NAMALWA (cell line): ENCODE measurements at places on chromosomes 5 and 9.

- DNase-seq: peak; percentile 93
Measured at GRCh38 chr5:88729084-88729828, 153.7 kb downstream of the MEF2C start.

DNA sequence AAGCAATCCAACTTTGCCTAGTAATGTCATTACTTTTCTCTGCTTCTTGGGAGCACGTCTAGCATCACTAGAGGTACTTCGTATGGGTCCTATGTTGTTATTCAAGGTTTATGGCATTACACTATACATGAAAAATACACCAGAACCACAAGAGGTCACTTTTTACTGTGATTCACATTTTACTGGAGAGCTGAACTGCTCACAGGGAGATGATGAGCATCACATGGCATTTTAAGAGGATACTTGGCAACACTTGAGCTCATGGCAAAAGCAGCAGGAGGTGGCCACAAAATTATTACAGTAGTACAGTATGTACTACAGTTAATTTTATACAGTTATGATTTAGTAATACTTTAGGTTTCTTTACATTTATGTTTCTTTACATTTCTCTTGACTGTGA, 223.4 kb downstream of the PARP8 start:
- DNase-seq: peak; percentile 5

DNA sequence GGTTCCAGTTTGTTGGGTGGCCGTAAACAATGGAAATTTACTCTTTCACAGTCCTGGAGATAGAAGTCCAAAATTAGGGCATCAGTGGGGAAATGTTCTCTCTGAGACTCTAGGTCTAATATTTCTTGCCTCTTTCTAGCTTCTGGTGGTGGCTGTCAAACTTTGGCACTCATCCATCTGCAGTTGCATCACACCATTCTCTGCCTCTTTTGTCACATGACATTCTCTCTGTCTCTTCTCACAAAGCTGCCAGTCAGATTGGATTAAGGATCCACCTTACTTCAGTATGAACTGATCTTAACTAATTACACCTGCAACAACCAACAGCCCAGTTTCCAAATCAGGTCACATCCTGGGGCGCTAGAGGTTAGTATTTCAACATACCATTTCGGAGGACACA, 222.9 kb upstream of the FTMT start:
- no peak for DNase-seq

GRCh38 chr5:94992325-94992724, 292.6 kb downstream of the MCTP1 start:
- no peak for DNase-seq

GRCh38 chr9:114028646-114029045, 49.5 kb downstream of the AMBP start:
- DNase-seq: no peak

GRCh38 chr9:35935261-35935660, 22.7 kb downstream of the OR2S2 start:
- no peak for DNase-seq

DNA sequence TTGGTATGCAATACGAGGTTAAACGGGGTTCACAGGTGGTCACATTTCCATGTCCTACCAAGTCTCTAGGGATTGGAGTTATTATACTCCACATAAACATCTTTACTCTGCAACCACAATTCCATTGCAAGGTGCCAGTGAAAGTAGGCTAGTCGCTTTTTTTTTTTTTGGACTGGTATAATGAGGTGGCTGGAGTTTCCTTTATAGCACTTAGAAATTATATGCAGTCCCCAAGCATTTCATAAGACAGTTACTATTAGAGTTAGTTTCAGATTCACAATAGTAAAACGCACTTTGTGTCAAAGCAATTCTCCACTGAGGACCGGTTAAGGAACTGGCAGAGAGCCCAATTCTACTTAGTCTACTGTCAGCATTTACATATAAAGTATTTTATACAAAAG, 1.4 kb downstream of the MEF2C start:
- DNase-seq: peak; percentile 69

GRCh38 chr5:122846051-122846550, 688 bp downstream of the SNX24 start:
- peak; percentile 22 for DNase-seq

DNA sequence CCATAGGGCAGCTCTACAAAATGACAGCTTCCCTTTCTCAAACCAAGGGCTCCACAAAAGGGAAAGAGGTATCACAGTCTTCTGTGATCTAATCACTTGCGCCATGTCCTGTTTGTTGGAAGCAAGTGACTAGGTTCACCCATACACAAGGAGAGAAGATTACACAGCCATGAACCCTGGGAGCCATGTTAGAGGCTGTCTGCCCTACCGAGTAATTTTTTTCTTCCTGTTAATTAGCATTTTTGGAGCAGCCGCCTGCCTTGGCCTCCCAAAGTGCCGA, 33.2 kb upstream of the GOLPH3 start:
- DNase-seq: no peak
